Activated T-helper 1 cell treated with anti-CD3 and anti-CD28 coated beads, Interleukin-12 subunit alpha, Interleukin-12 subunit beta, Interleukin-2, Interleukin-4 antibody, amounts not matched to agents 30 ng/mL and 10 ng/mL and 1 ng/mL, durations not matched to agents 14 hours and 24 hours and 36 hours (primary cell): ENCODE measurements at places on chromosomes 6 and 20. TPM values are rescaled to one million over a fixed set of nuclear protein-coding genes. Genes with fewer than 3 reads are reported as not detected.
A peak's percentile ranks its signal among the peaks of the same experiment; 100 is the strongest.

DNA sequence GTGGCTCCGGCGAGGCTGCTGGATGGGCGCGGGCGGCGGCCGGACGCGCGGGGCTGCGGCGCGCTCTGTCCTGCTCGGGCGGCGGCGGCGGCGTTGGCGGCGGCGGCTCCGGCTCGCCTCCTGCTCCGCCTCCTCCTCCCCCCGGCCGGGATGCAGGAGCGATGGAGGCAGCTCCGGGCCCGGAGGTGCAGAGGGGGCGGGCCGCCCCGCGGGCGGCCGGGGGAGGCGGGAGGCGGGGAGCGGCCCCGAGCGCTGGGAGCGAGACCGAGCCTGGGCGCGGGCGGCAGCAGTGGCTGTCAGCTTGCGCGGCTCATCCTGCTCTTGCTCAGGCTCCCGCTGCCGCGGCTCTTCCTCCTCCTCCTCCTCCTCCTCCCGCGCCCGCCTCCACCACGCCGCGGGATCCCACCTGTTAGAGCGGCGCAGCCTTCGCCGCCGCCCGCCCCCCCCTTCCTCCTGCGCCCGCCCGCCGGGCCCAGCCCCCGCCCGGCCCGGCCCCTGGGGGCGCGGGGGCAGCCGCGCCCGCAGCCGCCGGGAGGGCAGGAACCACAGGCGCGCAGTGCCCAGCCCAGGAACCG, at the start of gene NOL4L:
Gene NOL4L, minus strand, starts transcription at position 323 of the 575 bp plus-strand sequence. CDS start 443 bp downstream, outside the sequence.
- peaks cover 29% of the 10 kb centered on the region for H3K4me1 ChIP-seq
- H3K36me3 ChIP-seq: no peaks in the 10 kb centered on the region
- H3K4me3 ChIP-seq: peak within 1 kb of the TSS; percentile 90
- peak; percentile 17 for DNase-seq
- H3K27ac ChIP-seq: peak within 1 kb of the TSS; percentile 81

GRCh38 chr6:159134701-159135364, 34.4 kb upstream of the FNDC1 start:
- no peak overlapping the region for H3K27ac ChIP-seq
- no peaks in the 10 kb centered on the region for H3K36me3 ChIP-seq
- H3K4me3 ChIP-seq: no peak overlapping the region
- H3K27me3 ChIP-seq: peaks cover 10% of the 10 kb centered on the region

The FLRT3 gene
- total RNA-seq: not detected in 2 replicates

The ELOVL4 gene
- 2.0 and 2.1 TPM in 2 replicates for total RNA-seq

The POU5F1 gene
- total RNA-seq: not detected in 2 replicates

DNA sequence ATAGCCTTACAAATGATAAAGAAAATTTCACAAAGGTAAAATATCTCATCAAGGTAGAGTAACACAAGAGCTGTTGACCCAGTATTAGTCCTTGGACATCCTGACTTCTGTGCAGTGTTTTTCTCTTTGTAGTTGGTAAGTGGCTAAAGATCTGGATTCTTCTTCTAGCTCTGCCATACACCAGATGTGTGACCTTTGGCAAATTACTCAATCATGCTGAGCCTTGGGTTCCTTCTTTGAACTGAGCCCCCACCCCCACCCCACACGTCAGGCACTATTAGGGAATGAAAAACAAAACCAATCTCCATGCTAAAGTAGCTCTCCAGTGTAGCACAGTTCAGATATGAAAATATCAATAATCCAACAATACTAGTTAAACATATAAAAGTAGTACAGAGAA, 15.1 kb upstream of the TRIM39 start:
- no peak for DNase-seq
- H3K36me3 ChIP-seq: peaks cover 65% of the 10 kb centered on the region
- H3K4me3 ChIP-seq: no peak overlapping the region

The TUBB2A gene
- total RNA-seq: 5.2 and 5.6 TPM in 2 replicates

GRCh38 chr6:76697585-76697984, 625.1 kb upstream of the IMPG1 start:
- no peaks in the 10 kb centered on the region for H3K36me3 ChIP-seq
- DNase-seq: no peak
- H3K27ac ChIP-seq: no peak overlapping the region
- no peaks in the 10 kb centered on the region for H3K4me1 ChIP-seq

GRCh38 chr20:63536997-63537524, at the start of gene PTK6:
PTK6 (minus strand) TSS chr20:63537376; CDS start chr20:63537314, 62 bp downstream.
- H3K4me1 ChIP-seq: no peaks in the 10 kb centered on the region
- H3K4me3 ChIP-seq: peak within 1 kb of the TSS; percentile 68
- peaks cover 1% of the 10 kb centered on the region for H3K27me3 ChIP-seq
- peak; percentile 28 for DNase-seq
- no peaks in the 10 kb centered on the region for H3K36me3 ChIP-seq

DNA sequence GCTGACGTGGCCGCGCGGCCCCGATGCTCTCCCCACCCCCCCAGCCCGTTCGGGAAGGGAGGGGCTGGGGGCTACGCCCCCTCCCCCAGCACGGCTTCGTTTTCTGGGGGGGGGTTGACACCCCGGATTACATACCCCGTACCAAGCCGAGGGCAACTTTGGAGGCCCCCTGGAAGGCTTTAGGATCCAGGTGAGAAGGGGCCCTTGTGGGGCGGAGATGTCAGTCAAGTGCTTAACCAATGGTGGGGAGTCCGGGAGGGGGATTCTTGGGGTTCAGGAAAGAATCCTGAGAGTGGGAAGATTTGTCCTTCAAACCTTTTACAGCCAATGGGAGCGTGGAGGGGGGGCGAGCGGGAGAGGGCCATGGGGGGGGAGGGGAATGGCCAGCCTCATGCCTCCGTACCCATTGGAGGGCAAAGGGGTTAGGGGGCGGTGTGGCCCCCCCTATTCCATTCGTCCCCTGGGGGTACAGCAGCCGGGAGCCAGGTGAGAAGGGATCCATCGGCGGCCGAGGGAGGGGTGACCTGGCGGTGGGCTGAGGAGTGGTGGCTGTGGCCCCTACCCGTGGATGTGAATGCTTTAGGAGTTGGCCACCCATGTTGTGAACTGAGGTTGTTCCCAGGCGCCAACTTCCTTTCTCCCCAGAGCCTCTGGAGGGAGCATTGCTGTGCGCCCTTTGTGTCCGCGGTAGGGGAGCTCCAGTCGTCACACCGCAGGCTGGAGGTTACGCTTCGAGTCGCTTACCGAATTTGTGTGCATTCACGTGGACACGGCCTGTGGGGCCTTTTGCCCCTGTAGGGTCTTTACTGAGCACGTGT, 682 bp downstream of the BRD2 start:
- peak overlapping the region; percentile 96 for H3K4me3 ChIP-seq
- peak overlapping the region; percentile 99 for H3K27ac ChIP-seq
- H3K27me3 ChIP-seq: peaks cover 4% of the 10 kb centered on the region

GRCh38 chr6:52493669-52494068, 73.5 kb downstream of the EFHC1 start:
- H3K4me1 ChIP-seq: peaks cover 36% of the 10 kb centered on the region
- H3K4me3 ChIP-seq: peak overlapping the region; percentile 11
- H3K36me3 ChIP-seq: no peaks in the 10 kb centered on the region
- peaks cover 5% of the 10 kb centered on the region for H3K27me3 ChIP-seq
- H3K27ac ChIP-seq: peak overlapping the region; percentile 32

The SLC22A3 gene
- not detected in 2 replicates for total RNA-seq

GRCh38 chr20:52348434-52348833, 156.9 kb upstream of the ZFP64 start:
- no peaks in the 10 kb centered on the region for H3K27me3 ChIP-seq
- no peak overlapping the region for H3K4me3 ChIP-seq
- H3K36me3 ChIP-seq: no peaks in the 10 kb centered on the region
- H3K4me1 ChIP-seq: no peaks in the 10 kb centered on the region
- no peak for DNase-seq

DNA sequence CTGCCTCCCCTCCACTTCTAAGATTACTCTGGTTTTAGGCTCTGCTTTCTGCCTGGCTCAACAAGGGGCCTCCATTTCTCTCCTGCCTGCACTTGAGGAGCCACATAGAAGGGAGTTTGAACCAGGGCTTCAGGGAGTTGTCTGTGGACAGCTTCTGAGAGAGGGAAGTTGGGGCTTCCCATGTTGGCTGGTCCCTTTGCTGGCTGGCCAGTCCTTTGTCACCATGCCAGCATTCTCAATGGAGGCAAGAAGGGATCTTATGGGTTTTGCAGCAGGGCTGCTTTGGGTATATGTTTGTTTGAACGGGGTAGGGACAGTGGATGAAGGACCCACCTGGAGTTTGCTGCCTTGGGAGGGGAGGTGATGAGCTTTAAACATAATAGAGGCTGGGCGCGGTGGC, 124.9 kb downstream of the CARMIL1 start:
- no peaks in the 10 kb centered on the region for H3K36me3 ChIP-seq
- H3K4me3 ChIP-seq: peak overlapping the region; percentile 72
- peaks cover 2% of the 10 kb centered on the region for H3K27me3 ChIP-seq
- no peak for DNase-seq
- no peaks in the 10 kb centered on the region for H3K4me1 ChIP-seq
- H3K27ac ChIP-seq: peak overlapping the region; percentile 91

The TNFRSF6B gene
- total RNA-seq: not detected in 2 replicates

DNA sequence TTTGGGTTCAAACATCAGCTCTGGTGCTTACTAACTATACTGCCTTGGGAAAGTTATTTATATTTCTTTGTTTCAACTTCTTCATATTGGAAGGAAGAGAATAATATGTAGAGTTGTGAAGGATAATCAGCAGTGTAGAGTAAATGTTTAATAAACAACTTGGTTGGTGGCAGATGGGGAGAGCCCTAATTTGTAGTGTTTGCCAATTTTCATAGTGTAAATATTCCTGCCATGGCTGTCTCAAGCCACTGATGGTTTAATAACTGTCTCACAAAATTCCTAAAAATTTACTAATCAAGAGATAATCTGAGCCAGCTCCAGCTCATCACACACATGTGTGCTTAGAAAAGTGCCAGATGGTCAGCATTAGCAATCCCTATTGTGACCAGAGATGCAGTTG, at the start of gene OR2H2:
Gene OR2H2, plus strand, starts transcription at position 301 of the 400 bp plus-strand sequence. CDS start 2,824 bp downstream, outside the sequence.
- no peaks in the 10 kb centered on the region for H3K4me1 ChIP-seq
- no peak for DNase-seq
- no peaks in the 10 kb centered on the region for H3K36me3 ChIP-seq
- no peak within 1 kb of the TSS for H3K27ac ChIP-seq
- H3K4me3 ChIP-seq: no peak within 1 kb of the TSS

DNA sequence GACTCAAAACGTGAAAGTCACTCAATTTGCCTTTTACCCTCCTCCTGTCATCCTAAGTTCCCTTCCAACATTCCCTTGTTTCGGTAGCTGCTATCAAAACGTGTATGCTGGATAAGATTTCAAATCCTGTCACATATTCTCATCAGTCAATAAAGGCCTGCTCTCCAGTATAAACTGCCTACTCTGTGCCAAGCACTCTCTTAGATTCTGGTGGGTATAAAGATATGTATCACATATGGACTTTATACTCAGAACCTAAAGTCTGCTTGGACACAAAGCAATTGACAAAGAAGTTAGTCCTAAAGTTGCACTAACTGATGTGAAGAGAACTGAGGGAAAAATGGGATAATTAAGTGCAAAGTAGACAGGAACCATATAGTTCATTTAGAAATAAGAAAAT, 476.6 kb upstream of the MARCKS start:
- no peaks in the 10 kb centered on the region for H3K4me1 ChIP-seq
- no peak for DNase-seq
- no peak overlapping the region for H3K27ac ChIP-seq
- no peaks in the 10 kb centered on the region for H3K27me3 ChIP-seq

- H3K4me3 ChIP-seq: no peak overlapping the region
- H3K27me3 ChIP-seq: peaks cover 16% of the 10 kb centered on the region
- no peak for DNase-seq
- no peak overlapping the region for H3K27ac ChIP-seq
- peaks cover 13% of the 10 kb centered on the region for H3K4me1 ChIP-seq
- H3K36me3 ChIP-seq: no peaks in the 10 kb centered on the region
Measured at GRCh38 chr6:3739311-3739897, 12.1 kb downstream of the PXDC1 start.

DNA sequence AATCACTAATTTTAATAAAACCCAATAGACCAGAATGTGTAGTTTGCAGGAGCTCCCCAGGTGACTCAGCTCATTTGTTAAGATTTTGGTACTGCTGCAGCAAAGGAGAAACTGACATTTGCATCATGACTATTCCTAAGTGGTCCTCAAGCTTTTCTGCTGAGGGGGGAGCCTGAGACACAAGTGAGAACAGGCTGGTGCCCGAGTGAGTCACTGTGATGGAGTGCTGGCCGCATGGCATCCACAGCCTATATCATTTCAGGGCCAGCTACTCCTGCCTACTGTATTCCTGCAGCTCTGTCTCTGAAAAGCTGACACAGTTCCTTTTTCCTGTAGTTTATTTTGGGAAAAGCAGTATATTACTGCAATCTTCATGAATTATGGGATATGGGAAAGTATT, 113.7 kb upstream of the ENPP5 start:
- H3K4me1 ChIP-seq: no peaks in the 10 kb centered on the region
- no peak overlapping the region for H3K27ac ChIP-seq
- no peak for DNase-seq
- H3K36me3 ChIP-seq: no peaks in the 10 kb centered on the region
- H3K4me3 ChIP-seq: no peak overlapping the region

GRCh38 chr6:19655744-19656143, 181.4 kb upstream of the ID4 start:
- no peak overlapping the region for H3K27ac ChIP-seq
- H3K27me3 ChIP-seq: no peaks in the 10 kb centered on the region
- H3K4me3 ChIP-seq: no peak overlapping the region
- H3K4me1 ChIP-seq: no peaks in the 10 kb centered on the region
- H3K36me3 ChIP-seq: no peaks in the 10 kb centered on the region
- no peak for DNase-seq

DNA sequence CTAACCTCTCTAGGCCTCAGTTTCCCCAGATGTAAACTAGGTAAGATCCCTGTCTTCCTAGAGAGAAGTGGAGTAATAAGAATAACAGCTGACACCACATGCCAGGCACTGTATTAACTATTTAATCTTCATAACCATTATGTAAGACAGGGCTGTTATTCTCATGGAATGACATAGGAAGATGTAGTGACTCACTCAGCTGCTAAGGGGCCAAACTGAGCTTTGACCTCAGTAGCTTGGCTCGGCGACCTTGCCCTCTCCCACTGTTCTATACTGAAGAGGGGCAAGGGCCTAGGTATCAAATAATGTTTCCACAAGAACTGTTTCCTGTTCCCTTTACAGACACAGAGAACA, 2.9 kb upstream of the MDGA1 start:
- DNase-seq: no peak
- peaks cover 22% of the 10 kb centered on the region for H3K4me1 ChIP-seq
- H3K27me3 ChIP-seq: peaks cover 19% of the 10 kb centered on the region
- no peak overlapping the region for H3K27ac ChIP-seq
- H3K4me3 ChIP-seq: no peak overlapping the region
- no peaks in the 10 kb centered on the region for H3K36me3 ChIP-seq

- H3K4me1 ChIP-seq: peaks cover 37% of the 10 kb centered on the region
- peaks cover 7% of the 10 kb centered on the region for H3K36me3 ChIP-seq
- DNase-seq: no peak
- no peak overlapping the region for H3K27ac ChIP-seq
- H3K4me3 ChIP-seq: no peak overlapping the region
- H3K27me3 ChIP-seq: peaks cover 2% of the 10 kb centered on the region
Measured at GRCh38 chr6:137237413-137238170, 18.4 kb upstream of the IFNGR1 start.

DNA sequence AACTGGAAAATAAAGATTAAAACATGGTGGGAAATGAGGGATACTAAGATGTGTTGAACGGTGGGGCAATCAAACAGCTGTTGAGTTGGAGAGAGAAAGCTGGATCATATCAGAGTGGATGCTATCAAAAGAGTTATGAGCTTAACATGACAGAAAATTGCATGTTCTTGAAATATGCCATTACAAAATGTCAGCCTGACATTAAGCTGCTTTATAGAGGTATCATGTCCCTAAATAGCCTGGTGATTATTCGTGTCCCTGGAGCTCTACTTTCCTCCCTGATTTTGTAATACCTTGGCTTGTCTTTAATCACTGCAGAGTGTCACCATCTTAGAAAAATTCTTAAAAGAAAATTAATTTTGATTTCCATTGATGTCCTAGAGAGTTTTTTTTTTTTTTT, 223.1 kb downstream of the PHF3 start:
- no peaks in the 10 kb centered on the region for H3K36me3 ChIP-seq

The EEF1E1 gene
- 92.8 and 99.8 TPM in 2 replicates for total RNA-seq
